ENCODE measurements at places on chromosomes 6 and 20. TPM values are rescaled to one million over a fixed set of nuclear protein-coding genes. Genes with fewer than 3 reads are reported as not detected.

DNA sequence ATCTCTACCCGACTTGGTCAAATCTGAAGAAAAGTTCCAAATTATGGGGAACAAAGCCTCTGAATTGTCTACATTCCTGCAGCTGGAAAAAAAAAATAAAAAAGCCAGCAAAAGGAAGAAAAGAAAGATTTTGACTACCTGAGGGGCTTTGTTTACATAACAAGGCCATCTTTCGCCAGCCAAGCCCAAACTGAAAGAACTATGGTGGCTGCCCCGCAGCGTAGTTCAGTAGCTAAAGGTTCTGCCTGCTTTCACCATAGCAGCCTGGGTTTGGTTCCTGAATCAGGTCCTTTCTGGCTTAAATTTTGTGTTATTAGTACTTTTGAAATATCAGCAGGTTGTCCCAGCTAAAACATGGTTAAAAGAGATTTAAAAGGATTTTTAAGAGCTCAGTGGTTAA lies 35.4 kb downstream of the ZNF133 start:
- peak; percentile 68 for DNase-seq

- no peak for DNase-seq
Measured at GRCh38 chr6:117137711-117138110, 127.6 kb upstream of the VGLL2 start.

- peak; percentile 77 for DNase-seq
Measured at GRCh38 chr6:89536231-89536630, 102.3 kb downstream of the LYRM2 start.

The ABHD16B gene
- total RNA-seq = not detected

- no peak for DNase-seq
Measured at GRCh38 chr20:60170116-60170515, 211.9 kb downstream of the CDH26 start.

The LTA gene
- total RNA-seq = not detected

The TMEM200A gene
- 8.8 TPM for total RNA-seq

- DNase-seq = peak; percentile 81
Measured at GRCh38 chr6:33837971-33838665, 34.3 kb upstream of the MLN start.
